ENCODE measurements at places on chromosomes 2 and 18.

- DNase-seq, result no peak
Observed at GRCh38 chr2:204881655-204882054, 336.4 kb downstream of the PARD3B start.

DNA sequence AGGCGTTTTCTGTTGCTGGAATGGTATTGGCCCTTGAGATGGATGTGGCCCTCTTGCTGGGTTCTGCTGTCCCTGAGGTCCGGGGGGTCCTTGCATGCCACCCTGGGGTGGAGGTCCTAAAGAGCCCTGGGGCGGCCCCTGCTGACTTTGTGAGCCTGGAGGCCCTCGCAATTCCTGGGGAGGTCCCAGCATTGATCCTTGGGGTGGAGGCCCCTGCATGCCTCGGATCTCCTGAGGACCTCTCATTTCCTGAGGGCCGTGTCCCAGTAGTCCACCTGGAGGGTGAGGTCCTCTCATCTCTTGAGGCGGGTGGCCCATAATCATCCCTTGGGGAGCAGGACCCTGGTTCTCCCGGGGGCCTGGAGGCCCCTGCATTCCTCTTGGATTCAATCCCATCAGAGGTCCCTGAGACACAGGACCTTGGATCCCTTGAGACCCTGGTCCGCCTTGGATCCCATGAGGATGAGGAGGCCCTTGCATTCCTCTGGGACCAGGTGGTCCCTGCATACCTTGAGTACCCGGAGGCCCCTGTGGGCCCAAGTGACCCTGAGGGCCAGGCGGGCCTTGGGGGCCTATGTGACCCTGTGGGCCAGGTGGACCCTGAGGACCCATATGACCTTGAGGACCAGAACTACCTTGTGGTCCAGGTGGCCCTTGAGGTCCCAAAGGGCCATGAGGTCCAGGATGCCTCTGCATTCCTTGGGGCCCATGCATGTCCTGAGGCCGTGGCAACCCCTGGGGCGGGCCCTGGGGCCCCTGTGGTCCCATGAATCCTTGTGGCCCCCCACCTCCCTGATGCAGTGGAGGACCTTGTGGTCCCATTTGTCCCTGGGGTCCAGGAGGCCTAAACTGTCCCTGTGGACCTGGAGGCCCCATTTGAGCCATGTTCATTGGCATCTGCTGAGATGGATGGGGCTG is 18.3 kb downstream of the SFT2D3 start:
- DNase-seq, result no peak

- DNase-seq, result no peak
Observed at GRCh38 chr2:179842498-179843153, 18.8 kb downstream of the ZNF385B start.

DNA sequence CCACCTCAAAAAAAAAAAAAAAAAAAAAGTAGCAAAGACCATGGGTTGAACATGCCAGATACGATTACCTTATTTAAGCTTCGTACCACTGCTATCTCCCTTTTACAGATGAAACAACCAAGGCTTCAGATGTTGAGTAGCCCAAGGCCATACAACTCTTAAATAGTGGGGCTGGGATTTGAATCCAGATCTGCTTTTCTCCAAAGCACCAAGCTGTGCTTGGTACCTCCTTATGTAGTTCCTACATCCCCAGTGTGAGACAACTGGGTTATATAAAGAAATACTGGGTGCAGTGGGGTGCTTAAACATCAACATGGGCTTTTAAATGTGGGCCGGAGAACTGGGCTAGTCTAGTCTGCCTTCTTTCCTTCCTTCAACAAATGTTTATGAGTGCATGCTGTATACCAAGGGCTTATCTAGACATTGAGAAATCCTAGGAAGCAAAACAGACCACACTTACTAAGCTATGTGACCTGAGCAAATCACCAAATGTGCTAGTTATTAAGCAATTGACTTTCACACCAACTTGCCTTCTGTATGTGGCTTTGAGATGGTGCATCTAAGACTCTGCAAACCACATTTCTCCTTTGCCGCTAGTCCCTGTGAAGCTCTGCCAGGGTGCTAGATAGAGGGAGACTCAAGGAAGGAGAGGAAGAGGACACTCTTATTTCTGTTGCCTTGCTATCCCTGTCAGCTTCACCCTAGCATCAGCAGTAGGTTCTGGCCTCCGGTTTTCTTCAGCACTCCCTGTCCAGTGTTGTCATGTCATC is 206.8 kb upstream of the FBXO11 start:
- no peak for DNase-seq

DNA sequence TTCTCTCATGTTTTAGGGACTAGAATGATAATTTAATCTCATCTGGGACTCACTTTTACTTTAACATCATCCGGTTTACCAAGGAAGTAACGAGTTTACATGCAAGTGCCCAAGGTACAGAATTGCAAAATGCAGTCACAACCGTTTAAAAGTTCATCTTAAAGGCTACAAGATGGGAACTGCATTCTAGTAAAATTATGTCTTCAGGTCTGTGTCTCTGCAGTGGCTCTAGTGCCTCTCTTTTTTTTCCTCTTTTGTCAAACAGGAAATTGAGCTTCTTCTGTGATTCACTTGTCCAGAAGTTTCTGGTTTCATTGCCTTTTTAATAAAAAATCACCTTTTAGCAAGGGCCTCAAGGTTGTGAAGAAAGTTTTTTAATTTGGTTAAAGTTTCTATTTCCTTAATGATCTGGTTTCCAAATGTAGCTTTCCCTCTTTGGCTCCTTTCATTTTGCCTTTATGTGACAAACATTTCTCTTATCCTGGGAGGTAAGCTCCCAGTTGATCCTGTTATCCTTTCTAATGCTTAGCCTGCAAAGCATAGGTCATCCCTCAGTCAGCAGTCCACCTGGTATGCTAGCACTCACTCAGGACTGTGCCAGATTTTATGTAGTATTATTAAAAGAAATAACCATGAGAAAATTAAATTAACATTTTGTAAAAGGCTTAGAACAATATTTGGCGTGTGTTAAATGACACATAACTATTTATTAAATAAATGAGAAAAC is 2.4 kb downstream of the GLS start:
- no peak for DNase-seq

DNA sequence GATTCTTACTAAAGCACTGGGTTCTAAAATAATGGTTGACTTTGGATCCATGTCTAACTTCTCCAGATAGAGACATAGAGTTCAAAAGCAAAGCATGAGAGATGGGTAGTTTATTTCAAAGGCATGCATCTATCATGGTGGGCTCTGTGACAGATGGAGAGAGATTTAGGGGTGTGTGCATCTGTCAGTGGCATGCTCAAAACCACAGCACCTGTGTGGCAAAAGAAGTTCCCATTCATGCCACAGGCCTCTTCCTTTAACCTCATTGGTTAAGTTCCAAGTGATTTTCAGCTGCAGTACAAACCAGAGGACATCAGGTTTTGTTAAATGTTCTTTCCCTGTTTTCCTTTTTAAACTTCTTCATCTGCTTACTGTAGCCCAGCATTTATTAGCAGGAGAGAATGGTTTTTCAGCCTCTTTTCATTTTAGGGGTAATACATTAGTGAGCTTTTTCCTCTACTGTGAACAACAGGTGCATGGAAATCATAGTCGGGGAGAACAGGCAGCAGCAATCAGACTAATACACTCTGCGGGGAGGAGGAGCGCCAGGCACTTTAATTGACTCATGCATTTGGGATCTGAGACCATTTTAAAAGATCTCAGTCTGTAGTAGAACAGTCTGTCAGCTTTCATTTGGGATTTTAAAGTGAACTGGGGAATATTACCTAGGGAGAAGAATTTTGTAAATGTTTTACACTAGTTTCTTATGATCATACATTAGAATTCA is 52.4 kb upstream of the UPP2 start:
- DNase-seq, result no peak

DNA sequence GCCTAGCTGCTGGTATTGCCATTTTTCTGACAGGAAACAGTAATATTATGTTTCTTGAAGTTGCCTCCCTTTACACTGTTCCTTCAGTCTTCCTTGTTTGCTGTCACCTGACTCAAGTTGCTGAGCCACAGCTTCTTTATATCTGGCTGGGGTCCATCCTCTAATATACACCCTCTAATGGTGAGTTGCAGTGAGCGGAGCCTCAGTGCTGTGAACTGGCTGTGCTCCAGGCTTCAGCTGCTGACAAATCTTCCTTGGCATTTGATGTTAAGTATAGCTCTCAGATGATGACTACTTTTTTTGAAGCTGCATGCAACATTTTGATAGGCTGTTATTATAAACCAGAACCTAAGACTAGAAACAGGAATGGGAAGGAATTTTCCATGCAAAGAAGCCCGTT is 366.7 kb downstream of the NUP35 start:
- DNase-seq, result no peak

DNA sequence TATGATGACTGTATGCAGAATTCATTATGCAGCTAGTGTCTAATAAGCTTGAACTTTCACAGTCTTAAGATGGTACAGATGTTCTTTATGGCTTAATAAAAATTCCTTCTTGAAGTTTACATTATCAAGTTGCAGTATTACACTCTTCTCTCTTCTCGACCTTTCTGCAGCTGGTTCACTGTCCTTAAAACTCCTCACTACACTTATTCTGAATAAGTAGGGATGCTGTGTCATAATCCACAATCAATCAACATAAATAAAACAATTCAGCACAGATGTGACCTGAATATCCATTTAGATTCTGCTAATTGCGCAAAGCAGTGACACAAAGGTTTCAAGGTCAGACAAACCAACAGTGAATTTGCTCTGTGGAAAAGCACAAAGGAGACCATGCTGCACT is 356.8 kb downstream of the SUCLG1 start:
- no peak for DNase-seq

- DNase-seq, result no peak
Observed at GRCh38 chr2:127404466-127405254, 13.6 kb upstream of the PROC start.

DNA sequence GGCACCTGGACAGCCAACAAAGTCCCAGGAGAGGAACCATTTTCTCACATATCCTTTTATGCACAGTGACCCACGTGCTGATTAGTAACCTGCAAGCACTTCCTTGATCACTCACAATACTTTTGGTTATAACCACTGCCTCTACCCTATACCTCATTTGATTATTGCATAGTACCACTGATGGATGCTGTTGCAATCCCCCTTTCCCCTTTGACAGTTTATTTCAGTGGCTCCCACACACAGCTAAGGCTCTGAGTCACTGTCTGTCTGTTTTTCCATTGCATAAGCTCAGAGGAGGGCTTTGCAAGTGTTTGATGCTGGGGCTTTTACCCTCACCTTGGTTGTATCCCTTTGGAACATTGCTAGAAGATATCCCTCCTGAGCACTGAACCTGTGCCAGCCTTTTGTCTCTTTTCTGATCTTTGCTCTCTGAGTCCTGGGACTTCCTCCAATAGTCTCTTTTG is 101.7 kb upstream of the RBBP8 start:
- no peak for DNase-seq

DNA sequence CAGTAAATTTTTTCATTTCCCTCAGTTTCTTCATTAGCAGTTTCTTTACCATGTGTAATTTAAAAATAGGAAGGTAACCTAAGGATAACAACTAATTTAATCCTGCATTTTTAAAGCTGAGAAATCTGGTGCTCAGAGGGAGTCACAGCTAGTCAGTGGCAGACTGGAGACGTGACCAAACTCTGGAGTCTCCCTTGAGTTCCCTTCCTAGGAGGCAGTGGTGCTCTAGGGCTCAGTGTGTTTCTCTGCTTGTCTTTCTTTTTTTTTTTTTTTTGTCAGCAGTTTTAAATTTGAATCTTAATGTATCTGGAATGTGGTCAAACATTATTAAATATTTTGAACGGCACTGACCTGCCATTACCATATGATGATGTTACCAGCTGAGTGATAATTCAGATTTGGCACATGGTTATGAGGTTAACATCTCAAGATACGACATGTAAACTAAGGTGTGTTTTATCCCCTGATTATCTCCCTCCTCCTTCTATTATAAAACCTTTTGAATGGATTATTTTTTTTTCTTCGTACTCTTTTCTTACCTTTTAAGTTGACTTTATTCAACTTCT is 226.2 kb downstream of the GALNT13 start:
- no peak for DNase-seq

- no peak for DNase-seq
Observed at GRCh38 chr2:39990335-39990900, 211.4 kb upstream of the THUMPD2 start.

DNA sequence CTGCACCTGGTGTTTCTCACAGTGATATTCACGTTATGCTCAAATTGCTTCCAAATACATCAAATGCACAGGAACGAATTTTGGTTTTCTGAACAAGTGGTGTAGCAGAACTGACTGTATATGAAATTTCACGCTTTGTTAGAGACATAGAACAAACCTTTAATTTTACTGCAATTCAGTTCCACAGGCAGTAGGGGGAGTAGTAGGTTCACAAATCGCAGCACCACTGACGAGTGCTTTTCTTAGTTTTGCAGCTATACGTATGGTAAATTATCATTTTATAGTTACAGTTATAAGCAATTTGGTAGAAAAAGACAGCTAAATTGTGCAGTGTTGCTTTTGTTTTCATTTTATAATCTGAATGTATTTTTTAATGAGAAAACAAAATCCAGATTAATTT is 113.3 kb downstream of the KIAA1328 start:
- no peak for DNase-seq

GRCh38 chr18:68461481-68462018 is 253.4 kb downstream of the TMX3 start:
- no peak for DNase-seq

Data from effector CD8-positive, alpha-beta T cell (primary cell).